Nephron progenitor cell (in vitro differentiated cells): ENCODE measurements at places on chromosomes 12 and 14.
A peak's percentile ranks its signal among the peaks of the same experiment; 100 is the strongest.

DNA sequence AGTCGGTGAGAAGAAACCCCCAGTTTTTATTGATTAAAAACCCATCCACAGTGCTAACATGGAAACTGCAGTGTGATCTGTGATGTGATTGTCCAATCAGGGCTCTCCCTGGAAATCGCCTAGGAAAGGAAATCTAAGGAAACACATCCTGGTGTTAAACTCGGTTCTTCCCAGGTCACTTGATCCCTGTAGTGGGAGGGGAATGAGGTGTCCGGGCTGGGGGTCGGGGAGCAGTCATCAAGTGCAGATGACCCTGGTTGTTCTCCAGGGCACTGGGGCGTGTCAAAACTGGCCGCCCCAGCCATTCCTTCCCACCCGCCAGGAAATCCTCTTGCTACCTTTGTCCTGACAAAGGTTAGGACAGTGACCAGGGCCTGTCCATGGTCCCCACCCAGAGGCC is 20.8 kb downstream of the RAB35 start:
- peak; percentile 54 for DNase-seq

DNA sequence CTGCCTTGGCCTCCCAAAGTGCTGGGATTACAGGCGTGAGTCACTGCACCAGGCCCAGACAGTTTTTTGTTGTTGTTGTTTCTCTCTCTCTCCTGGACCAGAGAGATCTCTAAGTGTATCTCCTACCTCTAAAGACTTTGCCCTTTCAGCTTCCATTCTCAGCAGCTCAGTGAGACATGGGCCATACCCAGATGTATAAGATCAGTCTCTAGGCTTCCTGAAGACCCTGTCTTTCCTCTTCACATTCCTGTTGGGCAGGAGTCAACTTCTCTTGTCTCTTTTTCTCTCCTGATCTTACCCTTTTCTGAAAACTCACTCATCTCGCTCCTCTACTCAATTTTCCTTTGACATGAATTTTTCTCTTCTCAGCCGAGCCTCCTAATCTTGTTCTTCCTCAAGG is 42.0 kb downstream of the KCNK13 start:
- DNase-seq = no peak

DNA sequence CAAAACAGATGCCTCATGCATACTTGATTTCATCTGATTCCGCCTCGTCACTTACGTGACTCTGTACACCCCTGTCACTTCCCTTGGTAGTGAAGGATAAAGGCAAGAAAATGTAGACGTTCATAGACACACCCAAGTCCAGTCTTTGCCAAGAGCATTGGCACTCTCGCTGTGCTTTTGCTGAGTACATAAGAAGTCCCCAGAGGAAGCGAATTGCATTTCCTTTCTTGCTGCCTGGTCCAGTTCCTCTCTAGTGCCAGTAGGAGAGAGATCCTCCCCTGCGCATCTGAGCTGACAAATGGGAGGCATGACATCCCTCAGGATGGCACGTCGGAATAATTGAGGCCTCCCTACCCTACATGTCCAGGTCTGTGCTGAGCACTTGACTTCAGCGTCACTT is 21.3 kb upstream of the RIN3 start:
- no peak for DNase-seq

DNA sequence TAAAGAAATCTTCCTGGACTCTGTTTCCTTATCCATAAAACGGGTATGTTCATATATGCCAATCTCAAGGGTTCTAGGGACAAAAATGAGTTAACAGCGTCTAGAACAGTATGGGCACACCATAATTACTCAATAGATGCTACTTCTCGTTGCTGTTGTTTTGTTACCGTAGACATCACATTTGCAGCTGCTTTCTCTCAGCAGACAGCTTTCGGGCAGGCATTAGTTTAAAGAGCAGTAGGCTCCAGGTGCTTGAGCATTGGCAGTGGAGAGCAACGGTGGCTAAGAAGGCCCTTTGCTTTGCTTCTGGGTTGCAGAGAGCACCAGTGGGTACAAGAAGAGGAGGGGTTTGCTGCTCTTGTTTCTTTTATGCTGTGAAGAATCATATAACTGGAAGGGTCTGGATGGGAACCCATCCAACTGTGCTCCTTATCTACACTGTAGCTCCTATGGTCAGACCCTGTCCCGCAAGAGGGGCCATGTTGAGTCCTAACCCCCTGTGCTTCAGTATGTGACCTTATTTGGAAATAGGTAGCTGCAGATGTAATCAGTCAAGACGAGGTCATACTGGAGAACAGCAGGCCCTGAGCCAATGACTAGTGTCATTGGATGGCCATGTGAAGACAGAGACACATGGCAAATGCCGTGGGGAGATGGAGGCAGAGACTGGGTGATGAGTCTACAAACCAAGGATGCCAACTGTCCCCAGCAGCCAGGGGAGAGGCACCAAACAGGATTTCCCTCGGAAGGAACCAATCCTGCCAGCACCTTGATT is 120.0 kb downstream of the RBM19 start:
- no peak for DNase-seq

GRCh38 chr12:104263026-104263425 is 40.5 kb upstream of the EID3 start:
- DNase-seq = no peak
